Activated naive CD4-positive, alpha-beta T cell treated with anti-CD3 and anti-CD28 coated beads, Interleukin-2, amount 10 ng/mL, durations not matched to agents 5 hours and 36 hours (primary cell): ENCODE measurements at places on chromosomes 4 and X. TPM values are rescaled to one million over a fixed set of nuclear protein-coding genes. Genes with fewer than 3 reads are reported as not detected.

Gene SHROOM2
- not detected for total RNA-seq

Gene SFRP2
- total RNA-seq: not detected

Gene LETM1
- total RNA-seq: 47.7 TPM

Gene CTAG1B
- total RNA-seq: not detected

Gene TGIF2LX
- not detected for total RNA-seq

Gene NSDHL
- 14.7 TPM for total RNA-seq

Gene NXF2
- total RNA-seq: not detected

Gene NCAPG
- total RNA-seq: 56.5 TPM

Gene KLB
- total RNA-seq: not detected

Gene SRPK3
- total RNA-seq: not detected

Gene PYURF
- 46.5 TPM for total RNA-seq

Gene GIMD1
- total RNA-seq: not detected

Gene C4orf33
- 14.6 TPM for total RNA-seq

Gene NEUROG2
- total RNA-seq: not detected

Gene HTRA3
- not detected for total RNA-seq

Gene MID1
- not detected for total RNA-seq

Gene QDPR
- total RNA-seq: 26.3 TPM

Gene PROM1
- not detected for total RNA-seq

Gene POLA1
- total RNA-seq: 26.4 TPM

Gene DAPP1
- 33.1 TPM for total RNA-seq

Gene RPA4
- total RNA-seq: 0.72 TPM

Gene CSN1S1
- total RNA-seq: not detected

Gene PABPC1L2B
- total RNA-seq: not detected

Gene PAGE4
- total RNA-seq: not detected

Gene CFAP47
- not detected for total RNA-seq

Gene DDX3X
- 227 TPM for total RNA-seq

Gene FAM149A
- total RNA-seq: 0.41 TPM

Gene SPANXB1
- not detected for total RNA-seq

Gene ZNF827
- total RNA-seq: 9.4 TPM

Gene NRK
- total RNA-seq: not detected
